ENCODE measurements at places on chromosomes 3 and 15.

GRCh38 chr3:106552351-106553043 is 683.7 kb upstream of the CBLB start:
- no peak for DNase-seq

GRCh38 chr3:154842536-154842935 is 237.6 kb upstream of the MME start:
- DNase-seq, result no peak

GRCh38 chr3:8070011-8070410 is 431.6 kb upstream of the LMCD1 start:
- no peak for DNase-seq

DNA sequence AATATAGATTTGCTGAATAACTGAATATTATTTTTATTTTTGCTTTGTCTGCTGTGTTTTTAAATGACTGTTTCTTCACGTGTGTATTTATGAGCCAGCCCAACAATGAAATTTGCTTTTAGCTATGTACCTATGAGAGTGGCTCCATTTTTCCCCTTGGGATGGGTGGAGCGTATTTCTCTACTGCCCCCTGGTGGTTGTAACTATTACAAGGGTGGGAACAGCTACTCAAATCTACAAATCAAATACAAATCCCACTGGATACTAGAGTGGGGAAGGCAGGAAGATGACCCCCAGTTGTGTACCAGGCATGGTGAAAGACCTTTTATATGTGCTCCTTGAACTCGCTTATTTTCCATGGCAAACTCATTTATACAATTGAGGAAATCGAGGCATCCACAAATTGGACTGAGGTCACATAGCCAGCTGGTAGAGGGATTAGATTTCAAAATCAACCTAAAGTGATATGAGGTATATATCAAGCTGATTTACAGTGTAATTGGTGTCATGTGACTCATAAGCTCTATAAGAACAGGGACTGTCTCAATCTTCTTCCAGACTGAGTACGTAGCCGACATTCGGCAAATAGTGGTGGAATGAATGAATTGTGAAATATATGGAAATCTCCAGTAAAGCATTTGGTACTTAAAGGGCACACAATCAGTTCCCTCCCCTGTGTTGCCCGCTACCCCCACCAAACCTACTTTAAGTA is 69.5 kb upstream of the VEPH1 start:
- no peak for DNase-seq

DNA sequence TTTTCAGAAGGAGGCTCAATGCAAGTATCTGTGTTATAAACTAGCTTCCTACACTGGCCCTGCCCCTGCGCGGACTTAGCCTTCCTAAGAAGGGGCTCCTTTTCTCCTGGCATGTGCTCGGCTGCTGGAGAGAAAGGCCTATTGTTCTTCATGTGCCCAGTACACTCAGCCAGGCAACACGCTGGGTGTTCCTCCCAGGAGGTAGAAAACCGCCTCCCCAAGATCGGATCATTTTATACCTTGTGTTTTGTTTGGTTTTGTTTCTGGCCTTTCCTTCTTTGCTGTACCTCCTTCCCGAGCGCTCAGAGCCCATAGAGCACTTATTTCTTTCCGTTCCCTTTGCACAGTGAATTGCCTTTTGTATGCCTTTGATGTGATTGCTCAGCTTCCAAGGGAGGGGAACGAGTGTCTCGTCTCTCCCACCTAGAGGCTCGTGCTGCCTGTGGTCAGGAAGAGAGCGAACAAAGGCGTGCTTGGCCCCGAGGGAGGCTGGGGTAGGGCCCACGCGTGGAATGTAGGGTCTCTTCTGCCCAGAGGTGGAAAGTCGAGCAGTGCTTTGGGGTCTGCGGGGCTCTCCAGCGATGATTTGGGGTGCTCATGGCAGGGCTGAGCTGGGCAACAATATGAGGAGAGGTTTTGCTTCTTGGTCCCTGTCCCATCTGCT is 30.0 kb downstream of the CCNL1 start:
- DNase-seq, result no peak

DNA sequence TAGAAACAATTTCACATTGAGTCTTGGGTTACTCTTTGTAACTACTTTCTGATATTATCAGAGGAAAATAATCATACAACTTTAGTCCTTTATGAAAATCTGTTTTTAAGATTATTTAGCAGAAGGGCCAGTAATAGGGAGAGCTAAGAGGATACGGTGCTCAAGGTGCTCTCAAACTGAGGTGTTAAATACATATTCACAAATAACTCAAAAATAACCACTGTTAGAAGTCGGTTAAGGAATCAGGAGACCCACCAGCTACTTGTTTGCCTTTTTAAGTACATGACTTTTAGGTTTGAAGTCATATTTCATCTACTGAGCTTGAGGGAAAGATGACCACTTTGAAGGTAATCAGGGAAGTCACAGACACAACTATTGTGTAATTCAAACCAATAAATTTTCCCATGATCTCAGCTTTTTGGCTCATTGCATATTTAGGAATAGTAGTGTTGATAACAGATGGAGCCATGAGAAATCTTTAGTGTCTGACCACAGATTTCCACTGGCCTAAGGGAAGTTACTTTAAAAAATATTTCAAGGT is 1.4 kb upstream of the RSRC1 start:
- no peak for DNase-seq

DNA sequence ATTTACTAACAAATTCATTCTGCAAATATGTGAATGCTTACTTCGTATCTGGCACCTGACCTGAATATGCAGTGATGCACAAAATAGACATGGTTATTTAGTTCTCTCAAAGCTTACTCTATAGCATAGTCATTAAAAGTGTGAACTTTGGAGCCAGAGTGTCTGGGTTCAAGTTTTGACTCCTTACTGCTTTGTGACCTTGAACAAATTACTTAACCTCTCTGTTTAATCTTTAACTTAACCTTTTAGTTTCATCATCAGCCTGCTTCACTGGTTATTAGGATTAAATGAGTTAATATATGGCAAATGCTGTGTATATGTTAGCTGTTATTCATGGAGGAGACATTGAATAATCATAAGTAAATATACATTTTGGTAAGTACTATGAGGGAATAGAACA is 12.1 kb upstream of the MGA start:
- DNase-seq, result no peak

Data from GOT3 (cell line).